IPS DF 6.9 (cell line): ENCODE measurements at places on chromosomes 1 and 21.

- no peak for DNase-seq
Measured at GRCh38 chr1:248710305-248710900, 7.8 kb upstream of the OR14I1 start.

- DNase-seq = no peak
Measured at GRCh38 chr1:79663916-79664315, 657.4 kb upstream of the ADGRL4 start.

GRCh38 chr1:203351037-203351625, at the start of gene FMOD:
Gene FMOD (minus strand): TSS chr1:203351122. CDS start chr1:203348270, 2,852 bp downstream.
- DNase-seq = no peak

DNA sequence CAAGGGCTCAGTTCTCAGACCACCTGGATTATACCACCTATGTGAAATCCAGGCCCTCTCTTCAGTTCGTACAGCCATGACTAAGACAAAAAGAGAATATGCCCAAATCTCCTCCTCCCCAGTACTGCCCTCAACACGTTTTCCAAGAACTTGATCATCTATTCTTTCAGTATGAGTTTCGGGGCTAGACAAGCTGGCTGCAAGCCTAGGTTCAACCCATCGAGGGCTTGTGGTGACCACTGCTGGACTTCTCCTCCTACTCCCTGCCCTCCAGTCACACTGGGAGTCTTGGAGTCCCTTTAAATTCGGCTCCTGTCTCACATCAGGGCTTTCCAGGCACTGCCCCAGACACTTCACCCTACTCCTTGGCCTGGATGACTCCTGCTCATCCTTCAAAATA, 352.3 kb downstream of the KCNH1 start:
- no peak for DNase-seq

DNA sequence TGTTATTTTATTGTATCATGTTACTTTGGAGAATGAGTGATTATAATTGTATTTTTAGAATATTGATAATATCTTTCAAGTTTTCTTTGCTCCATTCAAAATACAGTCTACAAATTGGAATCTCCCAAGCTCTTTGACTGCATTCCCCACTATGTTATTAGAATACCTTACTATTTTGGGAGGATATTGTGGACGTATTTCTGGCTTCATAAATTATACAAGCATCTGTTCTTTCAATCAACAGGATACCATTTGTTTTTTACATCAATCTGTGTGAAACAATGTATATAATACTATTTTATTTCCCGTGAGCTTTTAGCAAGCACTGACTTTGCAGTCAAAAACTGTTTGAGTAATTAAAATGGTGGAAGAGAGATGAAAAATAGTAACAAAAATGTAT, 226.5 kb downstream of the PTPRC start:
- no peak for DNase-seq

- DNase-seq = no peak
Measured at GRCh38 chr1:236952246-236953003, 51.8 kb downstream of the MT1HL1 start.

DNA sequence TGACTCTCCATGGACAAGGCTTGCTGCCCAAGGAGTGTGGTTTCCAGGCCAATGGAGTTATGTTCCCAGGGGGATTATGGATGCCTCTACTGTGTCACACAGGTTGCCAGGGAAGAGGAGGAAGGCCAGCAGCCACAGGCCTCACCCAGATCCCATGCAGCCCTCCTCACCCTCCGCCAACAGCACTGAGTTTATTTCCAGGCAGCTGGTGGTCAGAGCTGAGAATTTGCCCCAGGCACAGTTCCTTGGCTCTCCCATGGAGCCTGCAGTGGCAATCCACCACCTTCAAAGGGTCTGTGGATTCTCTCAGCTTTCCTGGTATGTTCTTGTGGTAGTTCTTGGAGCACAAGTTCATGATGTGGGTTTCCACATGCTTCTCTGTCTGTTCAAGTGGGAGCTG, 79.2 kb downstream of the NTNG1 start:
- no peak for DNase-seq

- DNase-seq = no peak
Measured at GRCh38 chr1:98090351-98090750, 169.5 kb upstream of the DPYD start.

DNA sequence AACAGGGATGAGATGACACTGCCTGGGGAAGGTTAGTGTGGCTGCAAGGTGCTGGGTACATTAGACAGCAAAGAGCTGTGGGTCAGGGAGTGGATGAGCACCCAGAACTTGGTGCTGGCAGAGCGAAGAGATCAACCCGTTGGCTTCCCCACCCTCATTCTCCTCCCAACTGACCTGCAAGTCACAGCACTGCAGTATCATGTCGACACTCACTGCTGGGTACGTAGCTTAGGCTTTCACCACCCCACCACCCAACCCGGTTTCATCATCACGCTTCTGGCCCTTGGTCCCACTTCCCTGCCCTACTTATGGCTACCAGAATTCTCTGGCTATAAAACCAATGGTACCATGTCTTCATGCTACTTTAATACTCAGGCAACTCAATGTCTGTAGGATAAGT, 73.6 kb upstream of the LYST start:
- no peak for DNase-seq

- DNase-seq = no peak
Measured at GRCh38 chr1:156559086-156559796, 13.1 kb downstream of the IQGAP3 start.

GRCh38 chr1:8925406-8925805, 20.3 kb upstream of the CA6 start:
- DNase-seq = no peak

GRCh38 chr1:85438353-85438752, 26.6 kb downstream of the DDAH1 start:
- DNase-seq = no peak

- no peak for DNase-seq
Measured at GRCh38 chr1:10973956-10974881, 38.2 kb upstream of the TARDBP start.

GRCh38 chr1:31877544-31877943, 60.6 kb downstream of the PTP4A2 start:
- DNase-seq = no peak

DNA sequence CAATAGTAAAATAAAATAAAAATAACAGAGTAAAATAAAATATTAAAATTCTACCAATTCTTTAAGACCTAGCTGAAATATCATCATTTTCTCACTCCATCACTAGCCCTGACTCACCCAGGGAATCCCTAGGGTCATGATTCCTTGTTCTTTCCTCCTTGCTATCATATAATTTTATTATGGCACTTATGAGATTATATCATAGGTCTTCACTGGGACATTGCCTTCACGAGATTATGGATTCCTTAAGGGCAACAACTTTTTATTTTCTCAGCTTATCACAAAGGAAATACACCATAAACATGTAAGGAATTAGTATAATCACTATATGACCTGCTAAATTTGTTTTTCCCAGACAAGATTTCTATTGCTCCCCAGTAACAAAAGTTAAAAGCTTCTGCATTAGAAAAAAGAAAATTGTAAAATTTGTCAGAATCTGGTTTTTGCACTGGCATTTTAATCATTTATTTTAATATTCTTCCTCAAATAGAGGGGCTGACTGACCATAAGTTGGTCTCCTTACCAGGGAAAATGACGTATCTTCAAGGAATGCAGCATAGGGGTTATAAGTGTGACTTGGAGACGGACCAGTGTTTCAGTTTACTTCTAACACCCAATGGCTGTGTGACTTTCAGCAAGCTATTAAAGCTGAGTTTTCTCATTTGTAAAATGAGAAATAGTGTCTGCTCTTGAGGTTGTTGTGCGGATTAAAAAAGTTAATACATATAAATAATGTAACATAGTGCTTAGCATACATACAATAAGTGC, 8.8 kb upstream of the CLCA4 start:
- DNase-seq = no peak

- DNase-seq = peak; percentile 79
Measured at GRCh38 chr1:31373056-31373896, at the start of gene FABP3. Gene FABP3 (minus strand): TSS chr1:31373076. CDS start chr1:31373014, 62 bp downstream.

DNA sequence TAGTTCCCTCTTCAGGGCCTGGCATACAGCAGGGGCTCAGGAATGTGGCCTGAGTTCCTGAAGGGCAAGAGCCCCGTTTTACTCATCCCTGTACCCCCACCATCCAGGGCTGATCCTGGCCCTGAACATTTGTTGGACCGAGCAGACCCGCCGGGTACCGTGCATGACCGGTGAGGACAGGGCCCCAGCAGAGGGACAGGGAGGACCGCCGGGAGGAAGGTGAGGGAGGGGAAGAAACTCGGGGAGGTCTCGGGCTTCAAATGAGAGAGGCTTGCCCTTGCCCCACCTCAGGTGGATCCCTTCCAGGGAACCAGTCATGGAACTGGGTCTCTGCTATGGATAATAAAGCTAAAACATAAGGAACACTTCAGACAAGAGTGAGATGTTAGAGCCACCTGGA, 167.8 kb upstream of the KLHDC7A start:
- DNase-seq = no peak

DNA sequence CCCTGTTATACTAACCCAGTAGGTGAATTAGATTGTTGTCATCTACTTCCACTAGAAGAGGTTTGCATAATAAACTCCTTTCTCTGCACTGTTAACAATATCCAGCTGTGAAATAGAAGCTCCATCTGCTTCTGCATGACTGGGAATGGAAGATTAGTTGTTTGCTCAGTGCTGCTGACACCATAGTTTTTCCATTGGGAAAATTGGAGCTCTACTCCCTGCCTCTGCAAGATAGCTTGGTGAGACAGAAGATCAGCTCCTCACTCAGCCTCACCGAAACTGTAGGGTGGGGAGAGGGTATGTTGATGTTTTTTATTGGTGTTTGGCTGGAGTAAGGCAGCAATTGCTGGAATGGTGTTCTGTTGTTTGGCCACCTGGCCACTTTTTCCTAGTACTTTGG, 331.6 kb upstream of the ADAMTS5 start:
- DNase-seq = no peak

- no peak for DNase-seq
Measured at GRCh38 chr21:46014828-46015227, 33.3 kb downstream of the COL6A1 start.

GRCh38 chr1:211305044-211305443, 21.6 kb upstream of the TRAF5 start:
- DNase-seq = no peak

DNA sequence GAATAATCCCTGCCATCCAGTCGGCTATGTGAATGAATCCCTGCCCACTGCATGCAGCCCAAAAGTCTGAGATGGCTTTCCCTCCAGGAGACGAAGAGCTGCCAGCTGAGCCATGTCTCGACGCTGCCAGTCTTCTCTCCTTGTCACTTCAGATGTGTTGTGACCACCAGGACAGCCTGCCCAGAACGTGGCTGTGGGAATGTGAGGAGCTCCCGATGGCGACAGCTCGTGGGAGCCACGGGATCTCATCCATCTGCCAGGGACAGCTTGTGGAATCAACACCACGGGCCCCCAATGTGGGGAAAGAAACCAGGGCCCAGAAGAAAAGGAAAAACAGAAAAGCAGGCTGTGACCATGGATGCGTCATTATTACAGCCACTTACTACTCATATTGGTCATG, 67.2 kb downstream of the NFASC start:
- DNase-seq = no peak

DNA sequence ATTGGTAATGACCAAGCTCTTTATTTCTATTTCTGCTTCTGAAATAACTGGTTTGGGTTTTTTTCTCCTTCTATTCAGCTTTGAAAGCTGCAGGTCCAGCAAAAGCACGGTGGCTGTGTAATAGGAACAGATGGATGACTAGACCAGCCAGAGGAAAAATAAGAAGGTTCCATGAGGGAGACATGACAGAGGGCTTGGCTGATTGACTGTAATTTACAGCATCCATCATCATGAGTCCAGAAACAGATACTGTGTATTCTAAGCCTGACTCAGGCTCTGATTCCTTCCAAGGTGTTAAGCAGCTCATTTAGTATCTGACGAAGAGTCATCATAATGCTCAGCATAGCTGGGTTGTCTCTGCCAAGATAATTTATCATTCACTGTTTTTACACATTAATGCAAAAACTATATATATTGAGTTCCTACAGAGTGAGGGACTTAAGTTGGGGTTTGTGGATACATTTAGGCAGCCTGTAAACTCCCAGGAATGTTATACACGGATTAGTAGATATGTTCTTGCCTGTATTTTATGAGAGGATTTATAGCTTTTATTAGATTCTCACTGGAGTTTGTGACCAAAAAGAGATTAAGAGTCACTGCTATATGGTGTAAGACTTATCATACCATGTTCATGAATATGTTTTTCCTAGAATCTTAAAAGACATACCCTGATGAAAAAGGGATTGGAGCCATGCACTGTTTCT, 72.6 kb downstream of the SGIP1 start:
- DNase-seq = no peak
